ENCODE measurements at places on chromosomes 1 and 21.

DNA sequence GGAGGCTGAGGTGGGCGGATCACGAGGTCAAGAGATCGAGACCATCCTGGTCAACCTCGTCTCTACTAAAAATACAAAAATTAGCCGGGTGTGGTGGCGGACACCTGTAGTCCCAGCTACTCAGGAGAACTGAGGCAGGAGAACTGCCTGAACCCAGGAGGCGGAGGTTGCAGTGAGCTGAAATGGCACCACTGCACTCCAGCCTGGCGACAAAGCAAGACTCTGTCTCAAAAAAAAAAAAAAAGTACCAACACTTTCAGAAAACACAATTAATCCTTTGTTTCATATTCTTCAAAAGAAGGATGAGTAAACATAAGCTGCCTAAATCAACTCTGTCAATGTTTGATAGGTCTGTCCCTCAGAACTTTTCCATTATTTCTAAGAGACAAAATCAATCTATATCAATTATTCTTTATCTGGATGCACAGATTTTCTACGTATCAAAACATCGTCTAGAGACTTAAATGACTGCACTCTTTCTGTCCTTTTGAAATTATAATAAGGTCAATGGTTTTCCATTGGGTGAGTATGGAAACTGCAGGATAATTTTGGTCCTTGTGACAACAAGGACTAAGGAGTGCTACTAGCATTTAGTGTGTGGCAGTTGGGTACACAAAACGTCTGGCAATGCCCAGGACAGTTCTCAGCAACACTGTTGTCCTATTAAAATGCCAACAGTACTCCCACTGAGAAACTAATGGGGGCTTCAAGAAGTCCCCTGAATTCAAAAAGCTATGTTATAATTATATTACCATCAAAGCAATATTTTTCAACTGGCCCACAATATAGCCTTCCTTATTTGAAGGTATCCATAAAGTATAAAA is 40.7 kb downstream of the LPGAT1 start:
- no peak for DNase-seq
- no peaks in the 10 kb centered on the region for H3K27me3 ChIP-seq
- H3K27ac ChIP-seq, result no peak overlapping the region
- H3K36me3 ChIP-seq, result peaks cover 23% of the 10 kb centered on the region

DNA sequence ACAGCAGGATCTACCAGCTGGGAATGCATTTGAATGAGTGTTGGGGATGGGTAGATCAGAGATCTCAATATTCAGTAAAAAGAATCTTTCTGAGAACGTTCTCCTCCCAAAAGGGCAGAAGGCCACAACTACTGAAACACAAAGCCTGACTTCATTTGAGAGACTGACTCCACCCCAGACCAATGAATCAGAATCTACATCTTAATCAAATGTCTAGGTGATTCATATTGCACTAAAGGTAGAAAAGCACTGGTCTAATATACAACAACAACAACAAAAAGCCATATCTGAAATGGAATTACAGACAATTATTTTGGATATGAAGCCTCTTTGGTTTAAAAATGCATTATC is 123.9 kb downstream of the SMYD3 start:
- no peak overlapping the region for H3K27ac ChIP-seq
- H3K36me3 ChIP-seq, result no peaks in the 10 kb centered on the region
- no peaks in the 10 kb centered on the region for H3K27me3 ChIP-seq
- no peak for DNase-seq

DNA sequence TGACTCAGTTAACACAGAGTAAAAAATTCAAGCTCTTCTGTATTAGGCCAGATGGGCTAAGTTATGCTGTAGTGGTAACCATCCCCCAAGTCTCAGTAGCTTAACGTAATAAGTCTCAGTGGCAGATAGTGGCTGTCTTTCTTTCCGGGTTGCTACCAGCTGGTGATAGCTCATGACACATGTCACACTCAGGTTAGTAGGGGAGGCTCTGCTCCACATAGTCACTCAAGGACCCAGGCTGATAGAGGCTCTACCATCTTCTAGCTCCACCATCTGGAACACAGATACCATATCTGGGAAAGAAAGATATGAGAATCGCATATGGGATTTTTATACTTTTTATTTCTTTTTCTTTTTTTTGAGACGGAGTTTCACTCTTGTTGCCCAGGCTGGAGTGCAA is 16.2 kb upstream of the MEF2D start:
- H3K27ac ChIP-seq, result no peak overlapping the region
- H3K4me1 ChIP-seq, result peaks cover 6% of the 10 kb centered on the region
- no peaks in the 10 kb centered on the region for H3K36me3 ChIP-seq
- H3K27me3 ChIP-seq, result no peaks in the 10 kb centered on the region
- H3K4me3 ChIP-seq, result no peak overlapping the region

GRCh38 chr1:230216896-230217295 is 149.9 kb downstream of the GALNT2 start:
- H3K4me3 ChIP-seq, result no peak overlapping the region
- no peaks in the 10 kb centered on the region for H3K27me3 ChIP-seq
- H3K4me1 ChIP-seq, result peaks cover 28% of the 10 kb centered on the region
- DNase-seq, result no peak

GRCh38 chr1:198107091-198107501 is 49.7 kb upstream of the NEK7 start:
- peaks cover 13% of the 10 kb centered on the region for H3K4me1 ChIP-seq
- H3K27ac ChIP-seq, result no peak overlapping the region
- no peaks in the 10 kb centered on the region for H3K27me3 ChIP-seq
- no peak for DNase-seq
- no peaks in the 10 kb centered on the region for H3K36me3 ChIP-seq

GRCh38 chr21:44991538-44992483 is 52.0 kb downstream of the SLX9 start:
- H3K27me3 ChIP-seq, result no peaks in the 10 kb centered on the region
- no peak for DNase-seq
- H3K27ac ChIP-seq, result no peak overlapping the region
- H3K36me3 ChIP-seq, result no peaks in the 10 kb centered on the region
- no peaks in the 10 kb centered on the region for H3K4me1 ChIP-seq

- no peak overlapping the region for H3K27ac ChIP-seq
- peaks cover 7% of the 10 kb centered on the region for H3K27me3 ChIP-seq
- DNase-seq, result no peak
- no peaks in the 10 kb centered on the region for H3K36me3 ChIP-seq
These were observed 101.6 kb upstream of the PALMD start for GRCh38 chr1:99544328-99544727.

GRCh38 chr21:33299181-33299752 is 25.5 kb upstream of the IFNAR1 start:
- peaks cover 36% of the 10 kb centered on the region for H3K36me3 ChIP-seq
- H3K4me3 ChIP-seq, result peak overlapping the region; percentile 25
- H3K27ac ChIP-seq, result peak overlapping the region; percentile 83
- peak; percentile 60 for DNase-seq
- H3K4me1 ChIP-seq, result peaks cover 51% of the 10 kb centered on the region

GRCh38 chr1:233281711-233282581 is 13.6 kb downstream of the PCNX2 start:
- H3K36me3 ChIP-seq, result peaks cover 26% of the 10 kb centered on the region
- peaks cover 38% of the 10 kb centered on the region for H3K4me1 ChIP-seq
- H3K27ac ChIP-seq, result peak overlapping the region; percentile 77
- no peaks in the 10 kb centered on the region for H3K27me3 ChIP-seq
- peak overlapping the region; percentile 51 for H3K4me3 ChIP-seq
- DNase-seq, result peak; percentile 58

GRCh38 chr1:25523542-25523941 is 19.9 kb upstream of the LDLRAP1 start:
- H3K27me3 ChIP-seq, result peaks cover 4% of the 10 kb centered on the region
- no peak for DNase-seq
- no peaks in the 10 kb centered on the region for H3K36me3 ChIP-seq
- H3K4me1 ChIP-seq, result peaks cover 9% of the 10 kb centered on the region
- no peak overlapping the region for H3K4me3 ChIP-seq

GRCh38 chr21:25408666-25409065 is 198.6 kb downstream of the MRPL39 start:
- H3K27me3 ChIP-seq, result no peaks in the 10 kb centered on the region
- no peak overlapping the region for H3K27ac ChIP-seq
- H3K36me3 ChIP-seq, result no peaks in the 10 kb centered on the region

- no peaks in the 10 kb centered on the region for H3K27me3 ChIP-seq
- H3K4me3 ChIP-seq, result no peak overlapping the region
- DNase-seq, result no peak
- H3K4me1 ChIP-seq, result peaks cover 18% of the 10 kb centered on the region
- H3K27ac ChIP-seq, result no peak overlapping the region
- peaks cover 2% of the 10 kb centered on the region for H3K36me3 ChIP-seq
These were observed 56.7 kb downstream of the UCK2 start for GRCh38 chr1:165884009-165884689.

DNA sequence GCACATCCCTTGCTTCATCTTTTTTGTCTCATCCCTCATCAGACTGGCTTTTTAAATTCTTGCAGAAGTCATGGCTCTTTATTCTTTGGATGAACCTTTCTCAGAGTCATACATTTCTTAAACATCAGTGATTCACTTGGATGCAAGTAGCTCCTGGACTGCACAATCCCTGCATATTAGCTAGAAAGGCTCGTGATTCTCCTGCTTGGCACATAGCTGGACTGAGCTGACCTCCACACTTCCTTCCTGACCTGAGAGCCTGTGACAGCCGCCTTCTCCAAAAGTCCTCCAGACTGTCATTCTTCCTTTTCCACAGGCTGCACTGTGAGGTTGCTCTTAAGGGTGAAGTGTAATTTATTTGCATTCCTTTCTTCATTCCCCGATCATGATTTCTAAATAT is 109.4 kb downstream of the RGL1 start:
- H3K4me1 ChIP-seq, result peaks cover 17% of the 10 kb centered on the region
- DNase-seq, result no peak
- H3K4me3 ChIP-seq, result no peak overlapping the region
- H3K27ac ChIP-seq, result no peak overlapping the region

DNA sequence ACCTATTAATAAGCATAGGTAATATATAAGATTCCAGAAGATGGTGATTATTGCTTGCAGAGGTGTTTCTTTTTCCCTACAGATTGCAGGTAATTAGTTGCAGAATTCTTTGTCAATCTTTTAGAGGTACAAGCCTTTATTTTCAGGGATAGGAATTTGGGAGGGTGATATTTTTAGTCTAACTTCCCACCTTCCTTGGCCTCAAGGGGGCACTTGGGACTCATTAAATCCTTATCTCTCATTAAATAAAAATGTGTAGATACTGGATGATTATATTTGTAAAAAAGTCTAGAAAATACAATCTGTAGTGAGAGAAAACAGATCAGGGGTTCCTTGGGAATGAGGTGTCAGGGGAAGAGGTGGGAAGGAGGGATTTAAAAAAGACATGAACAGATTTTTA is 179.2 kb downstream of the PATJ start:
- no peak overlapping the region for H3K27ac ChIP-seq
- H3K27me3 ChIP-seq, result no peaks in the 10 kb centered on the region
- no peak for DNase-seq
- peaks cover 4% of the 10 kb centered on the region for H3K36me3 ChIP-seq
- H3K4me1 ChIP-seq, result no peaks in the 10 kb centered on the region

- H3K27ac ChIP-seq, result no peak overlapping the region
- no peak overlapping the region for H3K4me3 ChIP-seq
- H3K4me1 ChIP-seq, result no peaks in the 10 kb centered on the region
- H3K27me3 ChIP-seq, result peaks cover 4% of the 10 kb centered on the region
These were observed 25.8 kb downstream of the LRRC38 start for GRCh38 chr1:13487957-13488356.

DNA sequence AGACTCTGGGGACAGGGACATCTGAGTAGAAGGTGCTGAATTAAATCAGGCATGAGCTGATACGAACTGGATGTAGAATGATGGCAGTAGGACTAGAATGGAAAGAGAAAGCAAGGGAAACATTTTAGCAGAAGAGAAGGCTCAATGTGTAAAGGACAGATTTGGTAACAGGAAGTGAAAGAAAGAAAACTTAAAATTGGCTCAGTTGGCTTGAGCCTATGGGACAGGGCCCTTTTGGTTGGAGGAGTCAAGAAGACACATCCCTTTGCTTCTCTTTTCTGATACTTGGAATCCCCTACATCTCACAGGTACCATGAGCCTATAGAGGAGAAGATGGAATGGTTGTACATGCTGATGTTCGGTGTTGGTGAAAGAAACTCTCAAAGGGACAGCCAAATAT is 300.6 kb upstream of the PLXNA2 start:
- DNase-seq, result no peak
- H3K27me3 ChIP-seq, result no peaks in the 10 kb centered on the region
- no peaks in the 10 kb centered on the region for H3K4me1 ChIP-seq

GRCh38 chr1:220368352-220369265 is 96.4 kb upstream of the RAB3GAP2 start:
- H3K27me3 ChIP-seq, result peaks cover 10% of the 10 kb centered on the region
- H3K4me3 ChIP-seq, result no peak overlapping the region
- no peak overlapping the region for H3K27ac ChIP-seq
- no peaks in the 10 kb centered on the region for H3K4me1 ChIP-seq
- no peaks in the 10 kb centered on the region for H3K36me3 ChIP-seq

DNA sequence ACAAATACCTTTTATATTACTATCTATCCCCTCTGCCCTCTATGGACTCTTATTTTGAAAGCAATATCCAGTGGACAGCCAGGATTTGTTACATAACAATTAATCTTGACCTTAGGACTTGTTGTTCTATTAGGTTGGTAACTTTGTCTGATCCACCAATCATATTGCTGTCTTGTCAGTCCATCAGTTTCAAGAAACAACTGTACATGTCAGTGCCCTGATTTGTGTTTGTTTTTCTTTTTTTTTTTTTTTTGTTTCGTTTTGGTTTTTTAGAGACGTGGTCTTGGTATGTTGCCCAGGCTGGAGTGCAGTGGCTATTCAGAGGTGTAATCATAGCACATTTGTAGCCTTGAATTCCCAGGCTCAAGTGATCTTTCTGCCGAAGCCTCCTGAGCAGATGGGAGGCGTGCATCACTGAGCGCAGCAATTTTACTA is 1.5 kb upstream of the SCP2 start:
- no peak overlapping the region for H3K4me3 ChIP-seq
- peaks cover 29% of the 10 kb centered on the region for H3K4me1 ChIP-seq
- peaks cover 8% of the 10 kb centered on the region for H3K27me3 ChIP-seq
- peaks cover 5% of the 10 kb centered on the region for H3K36me3 ChIP-seq

DNA sequence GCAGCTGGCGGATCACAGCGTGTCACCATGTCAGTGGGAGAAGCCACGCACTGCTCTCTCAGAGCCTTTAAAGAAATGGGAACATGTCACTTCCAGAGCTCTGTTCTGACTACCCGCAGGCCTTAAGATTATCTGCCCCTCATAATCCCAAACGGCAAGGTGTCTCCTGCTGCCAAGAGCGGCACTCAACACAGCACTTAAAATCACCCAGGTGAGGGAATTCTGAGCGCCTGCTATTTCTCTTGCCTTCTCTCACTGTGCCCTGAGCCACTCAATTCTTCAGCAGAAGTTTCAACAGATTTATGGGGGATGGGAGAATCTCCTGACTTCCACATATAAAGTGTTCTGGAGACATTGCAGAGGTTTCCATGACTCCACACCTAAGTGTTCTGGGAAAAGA is 137.9 kb downstream of the LMO4 start:
- H3K4me3 ChIP-seq, result no peak overlapping the region
- H3K27me3 ChIP-seq, result peaks cover 5% of the 10 kb centered on the region
- DNase-seq, result no peak
- H3K36me3 ChIP-seq, result no peaks in the 10 kb centered on the region

GRCh38 chr1:117641536-117641935 is 35.7 kb downstream of the TENT5C start:
- H3K27me3 ChIP-seq, result peaks cover 22% of the 10 kb centered on the region
- H3K4me3 ChIP-seq, result no peak overlapping the region
- peaks cover 5% of the 10 kb centered on the region for H3K4me1 ChIP-seq

All from activated CD4-positive, alpha-beta T cell treated with anti-CD3 and anti-CD28 coated beads, Interleukin-2, amount 10 ng/mL, durations not matched to agents 7 days and 5 days (primary cell).